ENCODE measurements at places on chromosomes 2 and 18.

- DNase-seq, result peak; percentile 4
Measured at GRCh38 chr2:161077367-161078210, 82.6 kb upstream of the TANK start.

DNA sequence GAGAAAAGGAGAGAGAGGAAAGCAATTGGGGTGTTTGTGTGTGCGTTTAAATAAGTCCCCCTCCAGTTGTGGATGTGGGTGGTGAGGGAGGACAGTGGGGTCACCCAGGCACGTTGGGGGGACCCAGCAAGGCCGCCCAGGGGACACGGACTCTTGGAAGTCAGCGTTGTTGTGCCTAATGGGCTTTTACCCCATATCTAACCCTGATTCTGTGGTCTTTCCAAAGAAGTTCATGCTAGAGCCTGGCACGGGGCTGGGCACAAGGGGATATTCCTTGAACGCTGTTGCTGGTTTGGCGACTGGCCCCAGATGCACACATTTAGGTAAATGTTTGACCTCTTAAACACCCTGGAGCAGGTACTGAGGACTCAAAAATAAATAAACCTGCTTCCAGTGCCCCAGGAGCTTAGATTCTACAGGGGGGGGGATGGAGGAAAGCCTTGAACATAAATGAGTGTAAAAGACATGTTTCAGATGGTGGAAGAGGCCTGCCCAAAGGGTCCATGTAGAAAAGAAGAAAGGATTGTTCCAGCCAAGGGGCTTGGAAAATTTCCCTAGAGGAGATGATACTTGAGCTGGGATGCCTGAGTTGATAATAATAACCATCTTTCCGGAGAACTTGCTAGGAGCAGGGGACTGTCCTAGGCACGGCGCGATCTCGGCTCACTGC is 97.7 kb upstream of the SIX3 start:
- no peak for DNase-seq

GRCh38 chr2:180367815-180368214 is 360.7 kb upstream of the CWC22 start:
- no peak for DNase-seq

DNA sequence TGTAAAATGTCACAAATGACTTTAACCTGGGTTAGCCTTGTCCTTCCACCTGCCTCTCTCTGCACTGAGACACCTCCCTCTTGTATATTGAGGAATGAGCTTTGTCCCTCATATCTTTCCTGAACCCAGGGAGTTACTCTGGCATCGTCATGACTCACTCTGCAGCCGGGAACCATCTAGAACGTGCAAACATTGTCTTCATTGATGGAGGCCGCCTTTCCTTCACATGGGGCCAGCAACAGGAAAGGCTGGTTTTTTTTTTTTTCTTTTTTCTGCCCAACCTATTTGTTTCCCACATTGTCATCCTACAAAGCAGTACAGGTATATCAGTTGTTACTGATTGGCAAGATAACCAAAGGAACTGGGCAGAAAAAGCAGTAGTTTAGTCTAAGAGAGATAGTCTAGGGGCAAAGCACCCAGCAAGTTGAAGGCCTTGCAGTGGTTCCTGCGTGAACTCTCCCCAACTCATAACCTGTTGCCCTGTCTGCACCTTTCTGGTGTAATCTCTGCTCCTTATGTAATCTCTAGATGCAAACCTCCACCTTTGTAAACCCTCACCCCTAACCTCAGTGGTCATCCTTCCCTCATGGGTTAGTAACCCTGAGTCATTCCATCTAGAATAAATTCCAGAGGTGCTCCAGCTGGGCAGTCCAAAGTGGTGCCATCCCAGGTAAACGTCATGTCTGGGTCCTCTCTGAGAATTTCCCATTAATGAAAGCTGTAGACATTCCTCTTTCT is 38.3 kb downstream of the SLC40A1 start:
- no peak for DNase-seq

- no peak for DNase-seq
Measured at GRCh38 chr18:36633961-36634412, 194.8 kb downstream of the TPGS2 start.

DNA sequence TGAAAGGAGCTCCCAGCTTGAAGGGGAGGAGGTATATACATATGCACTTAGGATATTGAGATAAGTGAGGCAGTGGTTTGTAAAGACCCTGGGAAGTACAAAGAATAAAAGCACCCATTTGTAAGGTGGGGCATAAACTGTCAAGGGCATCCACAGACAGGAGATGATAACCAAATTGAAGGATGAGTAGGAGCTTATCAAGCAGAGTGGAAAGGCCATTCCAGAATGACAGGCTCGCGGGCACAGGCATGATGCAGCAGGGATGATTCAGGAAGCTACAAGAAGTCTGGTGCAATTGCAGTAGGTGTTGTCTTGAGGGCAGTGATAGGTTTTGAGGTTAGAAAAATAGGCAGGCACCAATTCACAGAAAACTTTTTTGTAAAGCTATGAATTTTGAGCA is 504.8 kb downstream of the PIK3C3 start:
- DNase-seq, result no peak

DNA sequence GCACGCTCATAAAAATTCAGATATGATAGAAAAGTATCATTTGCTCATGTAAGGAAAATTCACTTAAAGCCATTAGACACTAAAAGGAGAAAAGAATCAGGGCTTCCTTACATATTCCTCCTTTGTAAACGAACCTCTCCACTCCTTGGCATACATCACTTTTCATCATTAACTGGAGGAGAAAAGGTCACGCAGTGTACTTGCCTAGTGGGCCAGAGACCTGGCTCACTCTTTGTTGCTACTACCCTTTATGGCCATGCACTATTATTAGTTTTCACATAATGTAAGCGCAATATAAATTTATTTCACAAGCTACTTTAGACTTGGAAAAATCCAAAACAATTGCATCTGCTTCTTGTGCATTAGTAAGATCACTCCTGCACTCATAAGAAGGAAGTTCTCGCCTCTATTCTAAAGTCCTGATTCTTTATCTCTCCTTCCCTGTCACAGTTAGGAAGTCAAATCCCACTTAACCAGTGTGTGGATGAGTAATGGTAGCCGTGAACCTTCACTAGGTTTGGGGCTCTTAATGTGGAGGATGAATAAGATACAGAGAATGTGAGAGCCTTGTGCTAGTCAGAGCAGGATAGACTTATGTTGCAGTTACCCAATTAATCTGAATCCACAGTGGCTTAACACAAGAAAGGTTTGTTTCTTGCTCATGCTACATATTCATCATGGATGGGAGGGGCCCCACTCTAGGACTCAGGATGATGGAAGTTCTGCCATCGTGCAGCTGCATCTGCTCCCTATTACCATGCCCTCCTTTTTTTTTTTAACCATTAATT is 115.0 kb upstream of the GLS start:
- peak; percentile 65 for DNase-seq

DNA sequence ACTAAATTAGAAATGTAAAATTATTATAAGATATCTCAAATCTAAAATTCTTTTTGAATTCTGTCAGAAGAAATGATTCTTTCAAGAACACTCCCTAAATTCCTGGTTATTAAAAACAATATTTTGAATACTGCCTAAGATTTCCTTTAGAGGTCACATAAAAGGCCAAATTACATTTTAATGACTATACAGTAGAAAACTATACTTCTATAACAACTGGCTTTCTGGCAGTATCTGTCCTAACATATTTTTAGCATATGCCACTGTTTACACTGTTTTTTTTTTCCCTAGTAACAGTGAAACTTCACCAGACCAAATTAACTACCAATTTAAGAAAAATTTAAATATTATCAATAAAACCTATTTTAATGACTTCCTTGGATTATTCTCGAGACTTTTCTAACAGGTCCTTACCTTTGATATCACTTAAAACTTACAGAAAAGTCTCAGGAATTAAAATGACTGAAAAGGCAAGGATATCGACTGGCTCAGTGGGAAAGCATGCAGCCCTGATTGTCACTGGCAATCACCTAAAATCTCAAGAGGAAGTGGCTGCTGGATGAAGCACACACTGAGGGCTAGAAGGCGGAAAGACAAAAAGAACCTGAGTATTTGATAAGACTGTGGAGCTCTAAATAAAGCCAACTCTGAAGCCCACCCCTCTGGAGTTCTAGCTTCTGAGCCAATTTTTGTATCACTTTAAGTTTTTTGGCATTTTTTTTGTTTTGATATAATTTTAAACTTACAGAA is 59.6 kb downstream of the SPIRE1 start:
- no peak for DNase-seq

- DNase-seq, result no peak
Measured at GRCh38 chr18:70291295-70291574, 2.4 kb downstream of the SOCS6 start.

DNA sequence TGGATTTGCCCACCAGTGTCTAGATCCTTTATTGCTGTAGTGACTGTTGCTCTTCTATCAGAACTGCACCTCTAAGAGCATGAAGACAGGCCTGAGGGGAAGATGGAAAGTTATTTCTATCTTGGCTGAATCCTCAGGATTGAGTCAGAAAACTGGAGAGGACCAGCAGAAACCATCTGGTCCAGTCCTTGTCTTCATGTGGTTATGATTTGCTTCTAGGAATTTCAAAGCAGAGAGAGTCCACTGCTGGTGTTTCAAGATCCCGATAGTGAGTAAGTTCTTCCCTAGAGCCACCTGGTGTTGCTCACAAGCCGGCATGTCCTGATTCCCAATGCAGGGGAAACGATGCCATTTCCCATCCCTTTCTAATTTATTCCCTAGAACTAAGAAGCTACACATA is 84.2 kb downstream of the NCKAP5 start:
- peak; percentile 64 for DNase-seq

GRCh38 chr2:117523267-117523666 is 291.2 kb upstream of the DDX18 start:
- no peak for DNase-seq

DNA sequence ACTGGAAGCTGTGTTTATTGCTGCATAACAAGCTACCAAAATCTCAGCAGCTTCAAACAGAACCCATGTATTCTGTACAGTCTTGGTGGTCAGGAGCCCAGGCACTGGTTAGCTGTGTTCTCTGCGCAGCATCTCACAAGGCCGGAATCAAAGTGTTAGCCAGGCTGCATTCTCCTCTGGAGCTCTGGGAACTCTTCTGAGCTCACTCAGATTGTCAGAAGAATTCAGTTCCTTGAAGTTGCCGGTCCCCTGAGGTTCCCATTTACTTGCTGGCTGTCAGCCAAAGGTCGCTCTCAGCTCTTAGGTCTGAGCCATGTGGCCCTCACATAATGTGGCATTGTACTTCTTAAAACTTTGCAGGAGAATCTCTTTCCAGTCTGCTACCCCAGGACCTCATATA is 123.6 kb upstream of the SMIM21 start:
- no peak for DNase-seq

DNA sequence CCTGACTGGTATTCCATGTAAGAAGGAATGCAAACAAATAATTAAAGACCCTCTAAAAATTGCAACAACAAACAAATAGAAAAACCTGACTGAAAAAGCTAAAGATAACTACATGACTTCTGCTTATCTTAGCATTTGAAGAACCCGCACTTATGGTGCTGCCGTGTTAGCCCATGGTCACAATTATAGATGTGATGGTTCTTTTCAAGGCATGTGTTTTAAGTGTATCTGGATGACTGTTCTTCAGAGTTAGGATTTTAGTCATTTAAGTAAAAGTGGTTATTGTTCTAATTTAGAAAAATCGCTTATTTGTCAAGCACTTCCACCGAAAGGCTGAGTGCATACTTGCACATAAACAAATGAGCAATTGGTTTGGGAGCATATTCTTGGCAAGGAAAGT is 77.3 kb downstream of the CPS1 start:
- DNase-seq, result no peak

- no peak for DNase-seq
Measured at GRCh38 chr2:64582774-64583340, 58.7 kb downstream of the AFTPH start.

DNA sequence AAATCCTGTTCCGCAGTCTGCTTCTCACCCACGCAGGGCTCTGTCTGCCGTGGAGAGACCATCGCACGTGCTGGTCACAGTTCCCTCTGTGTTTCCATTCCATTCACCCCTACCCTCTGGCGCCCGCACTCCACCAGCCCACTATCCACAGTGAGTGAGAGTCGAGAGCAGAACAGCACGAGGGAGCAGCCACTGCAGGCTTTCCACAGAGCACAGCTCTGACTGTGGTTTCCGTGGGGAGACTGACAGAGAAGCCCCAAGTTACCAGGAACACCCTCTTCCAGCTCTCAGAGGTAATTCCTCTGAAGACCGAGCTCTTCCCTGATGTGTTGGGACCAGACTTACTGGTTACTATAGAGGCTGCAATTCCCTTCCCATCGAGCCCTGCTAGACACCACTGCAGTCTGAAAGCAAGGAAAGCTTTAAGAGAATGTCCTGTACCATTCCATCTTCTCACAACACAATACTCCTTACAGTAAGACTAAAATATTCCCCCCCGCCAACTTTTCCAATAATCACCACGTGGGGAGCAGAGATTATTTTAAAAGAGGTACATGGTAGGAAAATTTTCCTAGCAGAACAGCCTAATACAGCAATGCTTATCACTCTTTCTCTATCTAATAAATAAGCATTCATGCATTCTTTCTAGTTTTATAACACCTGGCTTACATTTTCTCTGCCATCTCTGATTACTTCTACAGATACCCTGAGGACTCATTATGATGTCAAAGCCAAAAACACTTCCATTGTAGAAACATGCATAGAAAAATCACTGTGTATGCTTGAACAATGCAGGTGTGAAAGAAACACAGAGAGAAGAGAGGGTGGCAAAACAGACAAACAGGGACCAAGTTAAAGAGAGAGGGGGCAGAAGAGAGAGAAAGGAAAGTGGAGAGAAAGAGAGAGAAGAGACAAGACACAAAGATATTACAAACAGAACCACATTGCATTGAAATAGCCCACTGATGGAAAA is 4.7 kb downstream of the MYT1L start:
- no peak for DNase-seq

GRCh38 chr2:191197096-191197495 is 46.3 kb upstream of the STAT4 start:
- no peak for DNase-seq

DNA sequence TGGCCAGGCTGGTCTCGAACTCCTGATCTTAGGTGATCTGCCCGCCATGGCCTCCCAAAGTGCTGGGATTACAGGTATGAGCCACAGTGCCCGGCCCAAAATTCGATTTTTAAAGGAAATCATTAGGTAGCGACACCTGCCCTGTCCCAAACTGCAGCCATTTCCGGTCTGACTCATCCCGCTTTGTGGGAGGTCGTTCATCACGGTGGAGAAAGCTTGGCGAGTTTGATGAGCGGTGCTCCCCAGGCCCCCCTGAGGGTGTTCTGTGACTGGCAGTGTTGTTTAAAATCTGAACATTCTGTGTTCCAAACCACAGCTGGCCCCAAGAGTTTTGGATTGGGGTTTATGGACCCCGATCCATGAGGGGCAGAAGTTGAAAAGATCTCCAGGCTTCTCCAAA is 53.0 kb upstream of the GLI2 start:
- no peak for DNase-seq

Data from AG08396 (cell line).